NCI-H1930 (cell line): ENCODE measurements at places on chromosomes 2 and 18.

DNA sequence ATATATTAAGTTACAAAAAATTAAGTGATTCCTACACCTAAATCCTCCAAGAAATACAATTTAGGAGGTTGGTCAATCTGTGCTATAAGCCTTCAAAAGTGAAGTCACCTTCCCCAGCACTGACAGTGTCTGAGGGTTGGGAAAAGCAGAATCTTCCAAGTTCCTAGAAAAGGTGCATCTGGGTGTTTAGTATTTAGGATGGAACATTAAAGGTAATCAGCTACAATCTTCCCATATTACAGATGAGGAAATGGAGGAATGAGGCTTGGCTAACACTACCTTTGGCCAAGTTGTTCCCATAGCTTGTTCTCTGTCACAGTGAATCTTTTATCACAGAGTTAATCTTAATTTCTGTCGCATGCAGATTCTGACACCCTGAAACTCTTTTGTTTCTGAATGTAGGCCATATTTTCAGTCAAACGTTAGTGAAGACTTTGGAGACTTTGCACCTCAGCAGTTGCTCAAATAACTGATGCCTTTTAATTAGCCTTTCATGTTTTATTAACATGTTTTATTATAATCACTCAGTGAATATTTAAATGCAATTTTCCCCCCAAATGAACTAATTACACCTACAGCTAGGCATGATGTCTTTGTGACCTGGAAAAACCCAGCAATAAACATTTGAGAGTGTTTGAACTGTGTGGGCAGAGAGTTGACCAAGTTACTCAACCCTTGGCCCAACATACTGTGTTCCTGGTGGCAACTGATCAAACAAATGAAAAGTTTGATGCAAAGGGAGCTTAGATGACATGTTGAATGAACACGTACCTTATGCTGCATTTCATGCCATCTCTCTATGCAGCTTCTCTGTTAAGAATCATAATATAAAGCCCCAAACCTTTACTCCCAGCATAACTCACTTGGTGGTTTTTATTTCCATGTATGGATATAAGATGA, 17.6 kb downstream of the FN1 start:
- DNase-seq, result no peak

DNA sequence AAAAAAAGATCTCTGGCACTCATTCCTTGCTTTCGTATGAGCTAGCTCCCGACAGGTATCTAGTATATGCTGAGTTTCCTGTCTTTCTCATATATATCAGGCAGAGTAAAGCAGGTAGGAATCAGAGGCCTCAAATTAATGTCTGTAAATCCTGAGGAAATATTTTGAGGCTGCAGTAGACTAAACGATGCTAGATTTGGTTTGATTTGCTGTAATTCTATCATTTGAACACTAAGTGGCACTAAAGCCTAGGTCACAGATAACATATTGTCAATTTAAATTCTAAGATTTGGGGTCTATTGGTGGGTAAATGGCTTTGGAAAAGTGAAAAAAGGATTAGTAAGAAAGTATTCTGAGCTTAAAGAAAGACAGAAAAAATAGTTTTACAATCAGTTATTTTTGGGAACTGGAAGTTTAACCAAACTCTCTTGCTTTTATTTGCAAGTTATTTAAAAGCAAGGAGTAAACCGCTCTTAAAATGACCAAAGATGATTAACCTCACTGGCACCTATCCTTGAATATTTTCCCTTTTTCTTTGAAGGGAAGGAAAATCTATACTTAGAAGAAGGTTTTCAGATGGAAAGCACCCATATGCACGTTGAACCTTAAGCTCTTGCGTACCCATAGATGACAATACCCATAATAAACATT, 37.6 kb upstream of the SLC4A10 start:
- DNase-seq, result no peak

DNA sequence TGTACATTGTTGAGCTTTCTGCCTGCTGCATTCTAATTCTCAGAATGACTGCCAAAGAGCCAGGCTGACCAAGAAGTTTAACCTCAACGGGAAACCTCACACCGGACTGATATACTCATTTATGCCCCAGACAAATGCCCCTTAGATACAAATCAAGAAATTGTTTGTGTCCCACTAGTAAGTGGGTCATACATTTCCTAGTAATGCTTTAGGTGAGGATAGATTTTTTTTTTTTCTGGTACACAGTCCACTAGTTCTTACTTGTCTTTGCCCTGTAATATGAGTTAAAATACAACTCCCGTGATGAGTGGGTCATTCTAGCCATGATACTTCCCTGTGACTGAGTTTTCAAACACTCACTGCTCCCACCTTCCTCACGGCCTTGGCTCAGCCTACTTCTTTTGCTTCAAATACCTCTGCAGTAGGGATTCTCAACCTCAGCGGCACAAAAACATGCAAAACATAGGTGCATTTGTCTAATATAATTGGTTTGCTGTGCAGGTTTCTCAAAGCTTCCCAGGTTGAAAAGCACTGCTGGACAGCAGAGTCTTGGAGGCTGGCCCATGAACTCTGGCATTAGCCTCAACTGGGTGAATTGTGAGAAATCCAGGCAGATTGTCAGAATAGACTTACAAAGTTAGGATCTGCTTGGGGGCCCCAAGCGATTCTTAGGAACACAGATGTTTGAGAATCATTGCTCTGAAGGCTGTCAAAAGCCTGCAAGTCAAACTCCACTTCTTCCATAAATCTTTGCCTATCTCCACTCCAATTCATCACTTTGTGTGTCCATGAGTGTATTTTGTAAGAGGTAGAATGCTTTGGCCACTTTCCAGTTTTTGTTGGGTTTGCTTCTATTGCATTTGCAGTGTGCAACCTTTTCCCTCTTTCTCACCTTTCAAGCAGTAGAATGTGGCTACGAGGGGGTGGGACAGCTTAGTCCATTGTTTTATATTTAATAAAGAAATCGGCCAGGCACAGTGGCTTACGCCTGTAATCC, 35.5 kb downstream of the TGIF1 start:
- no peak for DNase-seq

DNA sequence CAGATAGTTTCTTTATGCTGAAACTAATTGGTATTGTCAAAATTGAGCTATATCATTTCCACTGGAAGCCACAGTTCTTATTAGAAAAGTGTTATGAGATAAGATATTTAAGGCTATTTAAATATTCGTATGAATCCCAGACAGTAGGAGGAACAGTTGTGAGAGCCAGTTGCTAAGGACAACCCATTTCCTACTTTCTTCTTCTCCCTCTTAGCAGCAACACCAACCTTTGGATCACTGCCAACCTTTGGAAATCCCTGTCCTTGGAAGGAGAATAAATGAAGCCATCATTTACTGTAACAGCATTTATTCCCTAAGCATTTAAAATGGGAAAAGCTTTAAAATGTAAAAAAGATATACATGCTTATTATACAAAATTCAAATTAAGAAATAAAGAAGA, 85.8 kb downstream of the PLCL1 start:
- DNase-seq, result no peak

- DNase-seq, result no peak
Measured at GRCh38 chr2:238908960-238909951, 61.4 kb downstream of the TWIST2 start.

- no peak for DNase-seq
Measured at GRCh38 chr2:20868377-20868776, 45.5 kb upstream of the LDAH start.

GRCh38 chr2:23311186-23311585, 73.8 kb upstream of the KLHL29 start:
- DNase-seq, result no peak

- no peak for DNase-seq
Measured at GRCh38 chr2:201781557-201782051, 871 bp upstream of the ALS2 start.

- DNase-seq, result no peak
Measured at GRCh38 chr2:216071111-216071851, 10.3 kb downstream of the PECR start.
